ENCODE measurements at places on chromosomes 7 and 10.

DNA sequence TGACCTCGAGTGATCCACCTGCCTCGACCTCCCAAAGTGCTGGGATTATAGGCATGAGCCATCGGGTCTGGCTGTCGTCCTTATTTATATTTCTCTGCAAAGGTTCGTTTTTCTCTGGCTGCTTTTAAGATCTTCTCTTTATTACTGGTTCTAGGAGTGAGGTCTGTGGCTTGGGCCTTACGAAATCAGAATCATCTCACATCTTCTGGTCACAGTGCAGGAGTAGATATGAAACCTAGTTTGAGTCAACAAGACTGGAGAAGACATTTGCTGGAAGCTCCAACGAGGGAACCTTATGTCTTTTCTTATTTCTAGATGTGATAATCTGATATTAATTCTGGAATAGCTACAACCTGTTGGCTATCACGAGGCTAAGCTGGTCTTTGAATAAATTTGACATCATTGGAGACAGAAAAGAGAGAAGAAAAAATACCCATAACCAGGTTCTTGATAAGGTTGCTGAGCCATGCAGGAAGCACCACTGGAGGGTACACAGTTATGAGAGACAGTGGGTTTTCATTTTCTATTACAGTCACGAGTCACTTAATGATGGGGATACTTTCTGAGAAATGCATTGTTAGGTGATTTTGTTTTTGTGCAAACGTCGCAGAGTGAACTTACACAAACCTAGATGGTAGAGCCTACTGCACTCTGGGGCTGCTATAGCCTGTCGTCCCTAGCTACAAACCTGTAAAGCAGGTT lies 25.6 kb upstream of the IL15RA start:
- DNase-seq: no peak

GRCh38 chr10:78259391-78259790 lies 225.7 kb downstream of the RPS24 start:
- DNase-seq: no peak

DNA sequence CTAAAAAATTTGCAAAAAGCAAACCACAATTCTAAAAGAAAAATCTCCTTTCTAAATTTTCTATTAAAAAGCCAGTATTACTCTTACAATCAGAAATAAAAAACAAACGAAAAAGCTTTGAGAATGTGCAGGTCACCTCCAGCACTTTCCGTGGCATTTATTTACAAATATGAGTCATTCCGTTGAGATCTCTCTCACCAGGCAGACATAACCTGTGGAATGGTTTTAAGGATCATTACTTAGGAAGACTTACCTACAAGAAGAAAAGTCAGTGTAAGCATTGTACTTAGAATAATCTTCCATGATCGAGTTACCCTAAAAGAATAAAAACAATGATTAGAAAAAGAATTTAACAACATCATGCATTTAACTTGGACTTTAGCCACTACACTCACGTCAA lies 3.3 kb downstream of the SUN3 start:
- no peak for DNase-seq

DNA sequence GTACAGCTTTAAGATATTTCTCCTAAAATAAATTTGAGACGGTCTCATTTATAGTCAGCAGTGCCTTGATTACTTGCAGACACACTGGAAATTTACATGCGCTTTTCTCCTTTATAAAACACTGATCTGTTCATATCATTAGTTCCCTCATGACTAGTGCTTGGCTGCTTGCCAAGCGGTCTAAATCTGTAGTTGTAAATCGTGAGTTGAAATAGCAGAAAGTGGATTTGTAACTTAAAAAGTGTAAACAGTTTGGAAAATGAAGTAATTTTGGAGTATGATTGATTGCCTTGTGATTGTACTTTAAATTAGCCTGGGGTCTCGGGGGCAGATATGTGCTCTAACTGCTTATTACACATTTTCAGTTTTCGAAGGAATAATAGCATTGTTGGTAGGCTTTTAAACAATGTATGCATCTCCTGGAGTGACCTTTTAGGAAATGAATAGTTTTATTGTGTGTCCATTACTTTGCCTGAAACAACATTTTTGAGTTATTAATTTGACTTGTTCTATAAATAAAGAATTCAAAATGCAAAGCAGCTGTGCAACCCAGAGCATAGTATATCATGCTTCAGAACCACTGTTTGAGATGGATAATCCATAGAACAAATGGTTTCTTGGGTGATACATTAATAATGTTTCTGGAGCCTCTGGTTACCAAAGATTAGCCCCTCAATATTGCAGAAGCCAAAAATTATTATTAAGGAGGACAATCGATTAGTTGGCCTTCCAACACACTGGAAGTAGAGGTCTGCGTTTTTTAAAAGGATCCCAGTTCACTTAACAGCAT lies 73.3 kb downstream of the ARID5B start:
- DNase-seq: no peak

DNA sequence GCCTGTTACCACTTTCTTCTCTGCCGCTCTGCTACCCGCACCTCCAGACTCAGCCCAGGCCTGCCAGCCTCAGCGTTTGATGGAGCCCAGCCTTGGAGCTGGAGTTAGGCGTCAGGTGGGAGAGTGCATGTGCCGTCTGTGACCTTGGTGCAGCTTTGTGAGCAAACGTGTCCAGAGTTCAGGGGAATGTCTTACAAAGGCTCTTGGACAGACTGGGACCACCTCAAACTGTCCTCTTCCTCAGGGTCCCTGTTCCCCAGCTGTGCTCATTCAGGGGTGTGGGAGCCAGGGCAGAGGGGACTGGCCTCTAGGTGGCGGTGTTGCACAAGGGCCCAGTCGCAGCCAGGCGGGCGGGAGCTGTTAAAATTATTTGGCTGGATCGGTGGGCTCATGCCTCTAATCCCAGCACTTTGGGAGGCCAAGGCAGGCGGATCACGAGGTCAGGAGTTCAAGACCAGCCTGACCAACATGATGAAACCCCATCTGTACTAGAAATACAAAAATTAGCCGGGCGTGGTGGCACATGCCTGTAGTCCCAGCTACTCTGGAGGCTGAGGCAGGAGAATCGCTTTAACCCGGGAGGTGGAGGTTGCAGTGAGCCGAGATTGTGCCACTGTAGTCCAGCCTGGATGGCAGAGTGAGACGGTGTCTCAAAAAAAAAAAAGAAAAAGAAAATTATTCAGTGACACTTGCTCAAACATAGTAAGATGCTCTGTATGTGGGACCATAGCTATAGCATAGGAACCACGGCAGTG lies 89.2 kb downstream of the ADCY1 start:
- no peak for DNase-seq

DNA sequence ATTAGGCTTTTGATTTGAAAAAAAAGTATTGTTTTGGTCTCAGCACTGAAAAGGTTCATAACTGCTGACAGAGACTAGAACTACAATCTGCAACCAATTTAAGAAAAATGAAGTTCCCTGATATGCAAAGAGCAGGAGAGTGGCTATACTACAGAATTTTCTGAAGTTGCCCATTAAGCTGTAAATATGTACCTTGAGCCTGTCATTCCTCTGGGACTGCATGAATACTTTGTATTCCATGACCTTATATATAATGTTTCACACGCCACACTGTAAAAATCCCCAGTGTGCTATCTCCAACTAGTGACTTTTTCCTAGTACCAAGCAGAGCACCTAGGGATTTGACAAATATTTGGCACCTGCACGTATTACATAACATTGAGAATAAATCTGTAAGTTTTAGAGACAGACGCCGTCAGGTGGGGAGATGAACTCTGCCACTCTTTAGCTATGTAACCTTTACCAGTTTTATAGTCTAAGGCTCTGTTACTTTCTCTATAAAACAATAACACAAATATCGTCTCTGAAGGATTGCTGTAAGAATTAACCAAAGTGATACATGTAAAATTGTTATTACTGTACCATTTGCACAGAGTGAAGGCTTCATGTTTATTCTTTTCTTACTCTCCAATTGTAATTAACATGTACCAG lies 235.4 kb downstream of the MAGI2 start:
- no peak for DNase-seq

- DNase-seq: no peak
Measured at GRCh38 chr7:924541-925231, 29.8 kb downstream of the ADAP1 start.

GRCh38 chr10:77576444-77577032 lies 61.1 kb downstream of the KCNMA1 start:
- DNase-seq: no peak

DNA sequence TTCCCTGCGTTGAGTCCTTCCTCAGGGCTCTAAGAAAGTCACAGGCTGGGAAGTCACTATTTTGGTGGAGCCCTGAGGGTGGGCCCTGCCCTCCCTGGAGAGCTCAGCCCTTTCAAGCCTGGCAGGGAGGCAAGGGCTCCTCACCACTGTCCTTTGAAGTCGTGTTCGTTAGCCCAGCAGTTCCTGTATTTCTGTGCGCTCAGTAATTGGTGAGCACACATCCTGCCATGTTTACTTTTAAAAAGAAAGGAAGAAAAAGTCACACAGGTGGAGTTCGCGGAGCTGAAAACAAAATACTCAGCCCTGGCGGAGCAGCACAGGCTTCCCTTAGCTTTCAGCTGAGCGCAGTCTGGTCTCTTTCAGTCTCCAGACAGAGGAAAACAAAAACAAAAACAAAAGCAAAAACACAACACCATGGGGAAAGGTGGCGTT lies 37.1 kb downstream of the PRKCQ start:
- no peak for DNase-seq

- DNase-seq: no peak
Measured at GRCh38 chr10:88238615-88238914, 344.6 kb downstream of the RNLS start.

DNA sequence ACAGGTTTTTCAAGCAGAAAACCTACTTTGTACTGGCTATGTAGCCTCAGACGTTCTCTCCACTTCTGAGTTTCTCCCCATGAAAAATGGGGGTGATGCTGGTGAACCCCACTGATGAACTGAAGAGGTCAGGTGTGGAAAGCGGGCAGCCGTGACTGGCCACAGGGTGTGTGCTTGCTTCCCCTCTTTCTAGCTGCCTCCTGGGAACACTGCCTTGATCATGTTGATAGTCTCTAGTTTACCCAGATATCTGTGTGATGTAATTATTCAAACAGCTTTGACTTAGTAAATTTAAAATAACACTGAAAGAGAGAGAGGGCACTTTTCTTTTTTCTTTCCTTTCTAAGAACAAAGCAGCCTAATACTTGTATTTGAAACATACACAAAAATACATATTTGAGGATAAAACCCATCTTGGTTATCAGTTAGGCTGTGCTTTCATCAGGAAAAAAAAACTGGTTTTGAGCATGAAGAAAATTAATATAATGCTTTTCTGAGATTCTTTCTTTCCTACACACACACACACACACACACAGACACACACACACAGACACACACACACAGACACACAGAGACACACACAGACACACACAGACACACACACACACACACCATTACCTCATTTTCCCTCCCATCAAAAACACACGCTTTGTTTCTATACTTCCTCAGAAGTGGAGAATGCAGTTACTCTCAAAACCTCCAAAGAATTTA lies 76.7 kb downstream of the MACC1 start:
- no peak for DNase-seq

- no peak for DNase-seq
Measured at GRCh38 chr7:32588657-32589056, 93.4 kb downstream of the AVL9 start.

DNA sequence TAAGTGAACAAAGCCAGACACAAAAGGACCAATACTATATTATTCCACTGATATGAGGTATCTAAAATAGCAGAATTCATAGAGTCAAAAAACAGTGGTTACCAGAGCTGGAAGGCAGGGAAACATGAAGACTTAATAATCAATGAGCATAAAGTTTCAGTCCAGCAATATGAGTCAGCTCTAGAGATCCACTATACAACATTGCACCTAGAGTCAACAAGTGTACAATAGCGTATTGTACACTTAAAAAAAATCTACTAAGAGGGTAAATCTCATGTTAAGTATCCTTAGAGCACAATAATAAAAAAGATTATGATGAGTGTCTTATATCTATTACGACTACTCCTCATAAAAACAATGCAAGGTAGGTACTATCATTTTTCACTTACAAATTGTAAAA lies 36.1 kb downstream of the C10orf90 start:
- DNase-seq: no peak

- DNase-seq: no peak
Measured at GRCh38 chr7:47475880-47476227, 106.1 kb downstream of the TNS3 start.

DNA sequence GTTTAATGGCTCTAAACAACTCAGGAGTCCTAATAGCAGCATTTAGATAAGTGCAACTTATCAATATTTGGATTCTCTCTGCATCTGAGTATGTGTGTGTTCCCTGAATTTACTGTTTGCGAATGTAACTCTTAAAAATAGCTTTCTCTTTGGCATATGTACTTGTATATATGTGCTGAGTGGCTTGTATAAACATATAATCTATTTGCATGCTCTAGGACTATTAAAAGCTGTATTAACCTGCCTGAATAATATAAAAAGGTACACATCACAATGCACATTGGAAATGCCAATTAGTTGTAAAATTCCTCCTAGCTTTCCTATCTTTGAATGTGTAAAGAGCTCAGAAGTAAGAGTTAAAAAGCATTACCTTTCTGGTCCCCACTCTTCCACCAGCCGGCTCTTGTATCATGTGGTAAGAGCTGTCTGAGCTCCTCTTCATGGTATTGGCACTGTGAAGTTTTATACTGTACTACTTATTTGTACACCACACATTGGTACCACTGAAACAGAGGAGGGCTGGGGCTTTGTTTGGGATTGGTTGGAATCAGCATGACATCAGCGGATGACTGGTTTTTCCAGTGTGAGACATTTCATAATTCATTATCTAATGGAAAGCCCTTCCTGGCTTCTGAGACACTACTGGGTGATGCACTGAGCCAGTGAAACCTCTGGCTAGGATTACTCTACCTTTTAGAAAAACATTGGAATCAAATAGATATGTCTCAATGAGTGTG lies at the start of gene INHBA:
TSS of gene INHBA (minus strand) at position 456 of the 737 bp plus-strand sequence. CDS start 2,716 bp downstream, outside the sequence.
- no peak for DNase-seq

DNA sequence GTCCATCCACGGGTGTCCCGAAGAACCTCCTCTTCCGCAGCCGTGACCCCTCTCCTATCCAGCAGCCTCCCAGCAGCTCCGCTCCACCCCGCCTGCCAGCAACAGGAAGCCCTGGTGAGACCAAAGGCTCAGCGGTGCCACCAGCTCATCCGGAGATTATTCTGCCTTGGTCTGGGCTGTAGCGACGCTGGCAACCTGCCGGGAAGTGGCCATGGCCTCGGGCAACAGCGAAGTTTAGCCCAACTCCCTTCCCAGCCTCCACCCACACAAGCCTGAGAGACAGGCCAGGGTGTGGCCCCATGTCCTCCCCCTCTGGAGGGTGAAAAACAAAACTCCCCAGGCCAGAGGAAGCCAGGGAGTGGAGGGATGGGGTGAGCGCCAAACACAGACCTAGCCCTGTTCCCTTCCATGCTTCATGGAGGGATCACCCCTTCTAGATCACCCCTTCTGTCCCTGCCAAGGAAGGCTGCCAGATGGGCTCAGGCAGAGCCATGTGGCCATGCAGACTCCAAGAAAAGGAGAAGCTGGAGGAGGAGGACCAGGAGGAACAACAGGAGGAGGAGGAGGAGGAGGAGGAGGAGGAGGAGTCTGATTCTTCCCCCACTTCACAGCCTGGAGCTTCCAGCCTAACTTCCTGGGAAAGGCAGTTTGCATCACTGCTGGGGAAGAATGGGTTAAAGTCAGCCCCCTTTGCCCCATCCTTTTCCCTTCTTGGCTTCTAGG lies 918 bp downstream of the CALHM2 start:
- no peak for DNase-seq

All from D721Med (cell line).